ENCODE measurements at places on chromosomes 2 and 18. TPM values are rescaled to one million over a fixed set of nuclear protein-coding genes. Genes with fewer than 3 reads are reported as not detected.

FAM110C gene
- 3.1 TPM for total RNA-seq

CBLN2 gene
- 39.3 TPM for total RNA-seq

ERBB4 gene
- total RNA-seq: 127 TPM

STRN gene
- 30.9 TPM for total RNA-seq

POU3F3 gene
- total RNA-seq: 274 TPM

NFE2L2 gene
- total RNA-seq: 13.4 TPM

ANKRD62 gene
- 0.16 TPM for total RNA-seq

ERICH2 gene
- total RNA-seq: not detected

ZAP70 gene
- 1.1 TPM for total RNA-seq

HTR2B gene
- total RNA-seq: 0.62 TPM

NCK2 gene
- 86.1 TPM for total RNA-seq

Measured in occipital lobe (tissue), 3 donors.